ENCODE measurements at places on chromosomes 7 and 10.

DNA sequence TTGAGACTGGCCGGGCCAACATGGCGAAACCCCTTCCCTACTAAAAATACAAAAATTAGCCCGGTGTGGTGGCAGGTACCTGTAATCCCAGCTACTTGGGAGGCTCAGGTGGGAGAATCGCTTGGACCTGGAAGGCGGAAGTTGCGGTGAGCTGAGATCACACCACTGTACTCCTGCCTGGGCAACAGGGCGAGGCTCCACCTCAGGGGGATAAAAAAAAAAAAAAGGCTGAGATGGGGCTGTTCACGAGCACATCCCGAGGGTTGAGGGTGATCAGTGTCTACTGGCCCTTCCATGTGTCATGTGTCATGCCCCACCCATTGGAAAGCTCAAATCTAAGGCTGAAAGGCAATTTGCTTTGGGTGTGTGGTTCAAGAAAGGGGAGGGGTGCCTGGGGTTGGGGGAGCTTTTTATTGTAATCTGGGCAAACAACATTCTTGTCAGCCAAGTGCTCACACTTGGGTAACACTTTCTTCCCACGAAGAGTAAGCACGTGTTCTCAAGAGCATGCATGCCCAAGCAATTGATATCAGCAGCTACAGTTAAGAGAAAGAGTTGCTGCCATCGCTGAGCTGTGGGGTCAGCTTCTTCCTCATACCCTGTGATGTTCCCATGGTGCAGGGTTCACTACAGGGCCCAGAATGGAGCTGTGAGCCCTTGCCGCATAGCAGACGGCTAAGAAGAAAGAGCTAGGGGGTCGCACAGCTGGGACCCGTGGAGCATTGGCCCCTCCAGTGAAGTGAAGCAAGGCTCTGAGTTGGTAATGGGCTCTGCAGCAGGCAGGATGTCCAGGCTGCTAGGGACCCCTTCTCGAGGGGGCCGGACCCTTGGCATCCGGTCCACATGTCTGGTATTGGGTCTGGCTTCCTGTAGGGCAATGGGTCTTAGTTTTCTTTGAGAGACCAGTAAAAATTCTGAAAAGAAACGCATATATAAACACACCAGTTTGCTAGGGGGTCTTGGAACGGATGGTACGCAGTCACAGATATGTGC lies 9.9 kb upstream of the ACSL5 start:
- DNase-seq, result no peak

DNA sequence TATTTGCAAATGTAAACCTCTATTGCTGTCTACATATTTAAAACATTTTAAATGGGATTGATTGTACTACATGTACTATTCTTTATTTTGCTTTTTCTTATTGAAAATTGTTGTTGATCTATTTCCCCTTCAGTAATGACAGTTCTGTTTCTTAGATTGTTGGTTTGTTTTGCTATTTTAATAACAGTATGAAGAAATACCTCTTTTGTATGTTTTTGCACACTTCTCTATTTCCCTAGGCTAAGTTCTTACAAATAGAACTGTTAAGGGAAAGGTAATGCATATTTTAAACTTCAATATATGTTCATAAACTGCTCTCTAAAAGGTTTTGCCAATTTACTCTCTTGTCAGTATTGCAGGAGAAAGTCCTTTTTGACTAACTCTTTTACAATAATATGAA lies 195.0 kb upstream of the PRPS1L1 start:
- no peak for DNase-seq

- no peak for DNase-seq
Measured at GRCh38 chr10:51502124-51502523, 197.3 kb downstream of the CSTF2T start.

- DNase-seq, result no peak
Measured at GRCh38 chr10:1464881-1465417, 272.4 kb downstream of the ADARB2 start.

DNA sequence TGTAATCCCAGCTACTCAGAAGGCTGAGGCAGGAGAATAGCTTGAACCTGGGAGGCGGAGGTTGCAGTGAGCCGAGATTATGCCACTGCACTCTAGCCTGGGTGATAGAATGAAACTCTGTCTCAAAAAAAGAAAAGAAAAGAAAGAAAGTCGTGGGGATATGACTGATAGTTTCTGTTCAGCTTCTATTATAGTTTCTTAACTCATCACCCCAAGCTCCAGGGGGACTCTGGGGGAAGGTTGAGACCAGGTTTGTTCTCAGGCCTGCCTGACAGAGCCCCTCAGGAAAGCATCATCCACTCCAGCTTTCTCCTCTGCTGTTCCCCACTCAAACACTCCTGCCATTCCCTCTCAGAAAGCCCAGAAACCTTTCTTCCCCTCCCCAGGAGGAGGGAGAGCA lies 542.4 kb upstream of the GALNT17 start:
- no peak for DNase-seq

DNA sequence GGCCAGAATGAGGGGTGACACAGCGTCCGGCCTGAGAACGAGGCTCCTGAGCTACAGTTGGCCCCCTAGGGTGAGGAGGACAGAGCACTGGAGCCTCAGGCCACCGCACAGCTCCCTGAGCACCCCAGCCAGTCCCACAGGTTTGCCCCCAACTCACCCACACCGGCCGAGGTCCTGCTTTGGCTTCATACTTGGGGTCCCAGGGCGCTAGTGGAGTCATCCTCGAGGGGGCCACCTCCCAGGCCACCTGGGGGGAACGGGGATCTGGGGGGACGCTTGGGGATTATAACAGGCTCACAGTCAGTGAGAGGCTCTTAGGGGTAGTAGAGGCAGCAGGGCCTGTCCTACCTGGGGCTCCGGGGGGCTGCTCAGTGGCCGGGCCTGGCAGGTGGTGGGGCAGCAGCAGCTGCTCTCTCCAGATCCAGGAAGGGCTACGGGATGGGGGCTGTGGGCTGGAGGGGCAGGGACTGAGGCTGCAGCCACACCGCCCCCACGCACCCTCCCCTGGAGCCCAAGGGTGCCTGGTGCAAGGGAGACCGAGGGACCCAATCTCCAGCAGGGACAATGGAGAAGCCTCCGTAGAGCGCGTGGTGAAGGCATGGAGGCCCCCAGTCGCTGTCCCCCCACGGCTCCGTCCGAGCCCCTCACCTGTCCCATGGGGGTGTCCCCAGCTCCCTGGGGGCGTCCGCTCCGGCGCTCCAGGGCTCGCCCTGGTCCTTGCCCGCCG lies 588 bp downstream of the SAP25 start:
- no peak for DNase-seq

DNA sequence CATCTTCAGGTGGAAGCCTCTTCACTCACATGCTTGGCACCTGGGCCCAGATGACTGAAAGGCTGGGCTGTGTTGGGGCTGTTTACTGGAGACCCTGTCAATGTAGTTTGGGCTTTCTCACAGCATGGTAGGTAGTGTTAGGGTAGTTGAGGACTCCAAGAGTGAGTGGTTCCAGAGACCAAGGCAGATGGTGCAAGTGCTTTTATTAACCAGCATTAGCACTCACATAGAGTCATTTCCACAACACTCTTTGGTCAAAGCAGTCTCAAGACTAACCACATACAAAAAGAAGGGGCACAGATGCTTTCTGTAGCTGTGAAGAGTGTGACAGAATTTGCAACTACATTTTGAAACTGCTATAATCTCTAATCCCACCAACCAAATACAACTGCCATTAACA lies 135.0 kb downstream of the RTKN2 start:
- DNase-seq, result no peak

All from stimulated activated CD4-positive, alpha-beta T cell treated with anti-CD3 and anti-CD28 coated beads, Interleukin-2, amount 100 ng/mL, for 24 hours (primary cell).